ENCODE measurements at places on chromosomes 1 and 21. TPM values are rescaled to one million over a fixed set of nuclear protein-coding genes. Genes with fewer than 3 reads are reported as not detected.

Gene PGLYRP4
- not detected for total RNA-seq

Gene LHX8
- total RNA-seq, result not detected

Gene CD84
- total RNA-seq, result 3.4 TPM

Gene ECM1
- 24.1 TPM for total RNA-seq

Gene OR2G6
- total RNA-seq, result not detected

Gene GBP2
- 13.1 TPM for total RNA-seq

Gene S100A8
- 79.9 TPM for total RNA-seq

Gene RBBP4
- 102 TPM for total RNA-seq

- no peak for DNase-seq
Observed at GRCh38 chr1:245266105-245266504, 111.3 kb downstream of the KIF26B start.

GRCh38 chr1:33123266-33123665 lies 42.3 kb downstream of the AZIN2 start:
- no peak for DNase-seq

GRCh38 chr1:17214876-17215544 lies 10.1 kb downstream of the PADI1 start:
- no peak for DNase-seq

GRCh38 chr21:18812308-18812707 lies 408.7 kb upstream of the TMPRSS15 start:
- DNase-seq, result no peak

All from Right ventricle myocardium inferior (tissue), 1 donor.